ENCODE measurements at places on chromosomes 2 and 18. TPM values are rescaled to one million over a fixed set of nuclear protein-coding genes. Genes with fewer than 3 reads are reported as not detected.
A peak's percentile ranks its signal among the peaks of the same experiment; 100 is the strongest.

DNA sequence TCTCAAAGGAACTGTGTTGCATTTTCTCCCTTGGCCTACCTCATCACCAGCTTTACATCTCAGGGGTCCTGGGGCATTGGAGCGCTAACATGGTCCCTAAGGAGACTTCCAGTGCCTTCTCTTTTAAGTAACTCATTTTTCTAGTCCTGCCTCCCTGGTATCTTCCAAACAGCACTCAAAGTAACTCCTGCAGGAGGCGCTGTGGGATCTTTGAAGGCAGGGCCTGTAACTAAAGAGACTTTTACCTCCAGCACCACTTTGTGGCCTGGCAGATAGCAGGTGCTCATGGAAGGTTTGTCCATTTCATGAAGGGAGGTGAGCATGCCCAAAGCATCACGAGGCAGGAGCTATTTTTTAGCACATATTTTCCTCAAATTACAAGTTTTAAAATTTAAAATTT lies 411.0 kb upstream of the GYPC start:
- peak; percentile 41 for DNase-seq
- H3K4me3 ChIP-seq = no peak overlapping the region
- no peak overlapping the region for H3K27ac ChIP-seq
- no peaks in the 10 kb centered on the region for H3K36me3 ChIP-seq
- H3K27me3 ChIP-seq = no peaks in the 10 kb centered on the region

- H3K27ac ChIP-seq = no peak overlapping the region
- peak; percentile 37 for DNase-seq
- H3K27me3 ChIP-seq = peaks cover 8% of the 10 kb centered on the region
- peaks cover 40% of the 10 kb centered on the region for H3K4me1 ChIP-seq
Observed at GRCh38 chr2:240203031-240203787, 62.8 kb upstream of the OTOS start.

DNA sequence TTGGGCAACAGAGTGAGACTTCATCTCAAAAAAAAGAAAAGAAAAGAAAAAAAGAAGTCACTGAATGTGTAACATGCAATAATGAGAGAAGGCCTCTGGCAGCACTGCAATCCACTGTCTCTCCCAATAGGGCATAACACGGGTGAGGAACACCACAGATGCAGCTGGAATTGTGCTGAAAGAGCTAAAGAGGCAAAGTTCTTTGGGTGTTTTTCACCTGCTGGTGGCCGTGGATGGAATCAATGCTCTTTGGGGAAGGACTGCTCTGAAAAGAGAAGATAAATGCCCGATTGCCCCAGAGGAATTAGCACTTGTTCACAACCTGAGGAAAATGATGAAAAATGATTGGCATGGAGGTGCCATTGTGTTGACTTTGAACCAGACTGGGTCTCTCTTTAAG lies 31.0 kb upstream of the CYBRD1 start:
- H3K27me3 ChIP-seq = no peaks in the 10 kb centered on the region
- no peaks in the 10 kb centered on the region for H3K36me3 ChIP-seq
- no peaks in the 10 kb centered on the region for H3K4me1 ChIP-seq
- no peak overlapping the region for H3K27ac ChIP-seq

DNA sequence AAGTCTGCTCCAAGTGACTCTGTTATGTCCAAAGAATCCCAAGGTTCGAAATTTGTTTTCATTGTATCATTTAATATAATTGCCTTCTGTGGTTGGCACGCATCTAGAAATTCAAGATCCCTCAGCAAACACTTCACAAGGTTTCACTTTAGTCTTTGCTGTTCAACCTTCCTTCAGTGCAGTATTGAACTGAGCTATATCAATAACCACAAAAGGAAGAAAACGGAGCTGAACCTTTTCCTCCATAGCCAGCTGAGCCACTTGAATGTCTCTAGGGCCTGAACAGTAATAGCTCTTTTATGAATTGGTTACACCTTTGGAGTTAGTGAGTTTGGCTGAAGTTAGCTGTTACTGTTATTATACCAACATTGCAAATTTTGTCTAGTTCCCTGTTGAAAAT lies 357.7 kb upstream of the HNRNPA3 start:
- H3K4me1 ChIP-seq = no peaks in the 10 kb centered on the region
- no peaks in the 10 kb centered on the region for H3K27me3 ChIP-seq
- no peaks in the 10 kb centered on the region for H3K36me3 ChIP-seq
- no peak overlapping the region for H3K27ac ChIP-seq
- DNase-seq = no peak
- no peak overlapping the region for H3K4me3 ChIP-seq

The SOX11 gene
- 13.2 TPM for total RNA-seq

DNA sequence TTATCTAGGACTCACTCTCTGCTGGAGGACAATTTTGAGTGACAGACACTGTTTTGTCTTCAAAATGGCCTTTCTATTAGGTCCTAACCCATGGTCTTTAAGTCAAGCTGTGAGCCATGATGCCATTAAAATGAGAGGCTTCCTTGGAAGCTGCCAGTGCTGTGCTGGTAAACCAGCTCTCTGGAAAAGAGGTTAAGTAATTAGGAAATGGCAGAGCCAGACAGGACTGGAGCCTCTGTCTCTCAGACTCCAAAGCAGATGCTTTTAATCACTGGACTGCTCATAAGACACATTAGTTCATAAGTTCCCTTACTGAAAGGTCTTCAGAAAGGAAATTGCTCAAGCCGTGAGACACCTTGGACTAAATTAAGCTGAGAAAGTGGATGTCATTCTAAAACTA lies 25.8 kb upstream of the LHCGR start:
- no peak for DNase-seq
- no peak overlapping the region for H3K27ac ChIP-seq
- no peak overlapping the region for H3K4me3 ChIP-seq
- H3K27me3 ChIP-seq = no peaks in the 10 kb centered on the region
- no peaks in the 10 kb centered on the region for H3K4me1 ChIP-seq
- no peaks in the 10 kb centered on the region for H3K36me3 ChIP-seq

- DNase-seq = no peak
- no peaks in the 10 kb centered on the region for H3K36me3 ChIP-seq
- no peak overlapping the region for H3K4me3 ChIP-seq
- H3K27me3 ChIP-seq = no peaks in the 10 kb centered on the region
- peaks cover 5% of the 10 kb centered on the region for H3K4me1 ChIP-seq
- no peak overlapping the region for H3K27ac ChIP-seq
Observed at GRCh38 chr2:151009437-151010175, 252.1 kb downstream of the RBM43 start.

Data from muscle of leg (tissue), 16 donors.